ENCODE measurements at places on chromosomes 5 and 9.

GRCh38 chr9:101578378-101578777 lies 16.4 kb downstream of the PPP3R2 start:
- DNase-seq = no peak

DNA sequence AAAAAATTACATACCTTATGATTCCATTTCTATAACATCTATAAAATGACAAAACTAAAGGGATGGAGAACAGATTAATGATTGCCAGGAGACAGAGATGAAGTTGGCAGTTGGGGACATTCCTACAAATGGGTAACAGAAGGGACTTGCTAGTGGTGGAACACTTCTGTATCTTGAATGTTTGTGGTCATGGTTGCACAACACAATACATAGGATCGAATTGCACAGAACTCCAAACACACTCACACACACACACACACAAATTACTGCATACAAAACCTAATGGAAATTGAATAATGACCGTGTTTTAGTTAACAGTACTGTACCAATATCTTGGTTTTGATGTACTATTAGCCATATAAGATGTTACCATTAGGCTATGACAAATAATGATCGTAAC lies 330.7 kb upstream of the POU5F2 start:
- DNase-seq = no peak

DNA sequence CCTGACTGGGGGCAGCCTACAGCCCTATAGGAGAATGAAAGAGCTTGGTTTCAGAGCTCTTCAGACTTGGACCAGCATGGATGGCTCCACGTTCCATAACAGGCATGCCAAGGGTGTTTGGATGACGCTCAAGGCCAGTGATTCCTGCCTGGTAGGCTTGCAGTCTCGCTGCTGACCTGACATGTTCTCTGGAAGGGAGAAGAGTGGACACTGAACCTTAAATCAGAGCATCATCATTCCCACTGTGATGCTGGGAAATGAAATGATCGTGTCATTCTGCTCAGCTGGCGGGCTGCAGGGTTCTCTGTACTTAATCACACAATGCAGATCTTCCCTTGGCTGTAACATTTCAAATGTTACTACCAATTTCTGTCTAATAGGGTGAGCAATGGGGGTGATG lies 57.0 kb downstream of the CFAP90 start:
- DNase-seq = no peak

DNA sequence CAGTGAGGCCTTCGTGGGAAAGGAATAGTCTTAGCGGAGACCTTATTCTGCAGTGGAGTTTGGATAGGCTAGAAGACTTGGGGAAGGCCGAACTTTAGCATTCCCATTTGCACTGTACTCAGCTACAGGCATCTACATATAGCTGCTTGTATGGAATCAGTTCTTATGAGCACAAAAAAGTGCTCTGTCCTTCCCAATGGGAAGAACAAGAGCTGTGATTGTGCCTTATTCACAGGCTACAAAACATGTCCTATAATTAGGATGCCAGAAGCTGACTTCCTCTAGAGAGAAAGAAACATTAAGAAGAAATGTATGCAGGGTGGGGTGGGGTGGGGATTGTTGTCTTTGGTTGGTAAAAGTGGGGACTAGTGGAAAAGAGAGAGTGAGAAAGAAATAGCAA lies 154.7 kb downstream of the ATP10B start:
- no peak for DNase-seq

DNA sequence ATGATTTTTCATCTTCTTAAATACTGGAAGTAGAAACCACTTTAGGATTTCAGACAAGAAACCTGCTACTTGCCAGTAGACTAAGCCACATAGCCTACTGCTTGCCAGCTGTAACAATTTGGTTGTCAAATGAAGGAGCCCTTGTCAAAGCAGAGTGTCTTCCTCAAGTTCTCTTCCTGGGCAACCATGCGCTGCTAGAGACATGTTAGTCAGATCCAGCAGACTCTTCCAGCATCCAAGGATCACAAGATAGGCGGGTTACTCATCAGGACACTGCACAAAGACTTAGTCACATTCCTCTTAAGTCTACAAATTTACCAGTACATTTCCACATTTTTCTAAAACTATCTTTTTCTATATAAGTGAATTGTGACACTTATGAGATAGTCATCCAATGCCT lies 24.4 kb downstream of the SKIC3 start:
- no peak for DNase-seq

DNA sequence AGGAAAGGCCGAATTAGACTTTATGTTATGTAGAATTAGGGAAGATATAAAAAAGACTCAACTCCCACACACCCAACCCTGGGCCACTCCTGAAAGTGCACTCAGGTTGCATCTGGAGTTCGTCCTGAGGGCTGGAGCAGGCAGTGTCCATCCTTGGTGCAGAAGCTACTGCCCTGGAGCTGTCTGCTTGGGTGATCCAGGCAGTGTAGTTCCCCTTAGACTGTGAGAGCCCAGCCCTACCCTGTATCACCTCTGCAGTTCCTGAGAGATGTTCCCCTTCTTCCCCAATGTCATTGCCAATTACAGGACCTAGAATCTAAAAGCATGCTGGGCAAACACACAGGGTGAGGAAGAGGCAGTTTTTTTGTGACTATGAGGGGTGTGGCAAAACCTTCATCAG lies 368.3 kb upstream of the ST8SIA4 start:
- DNase-seq = no peak

- no peak for DNase-seq
These were observed 88.1 kb downstream of the FANCC start for GRCh38 chr9:95229230-95229915.

DNA sequence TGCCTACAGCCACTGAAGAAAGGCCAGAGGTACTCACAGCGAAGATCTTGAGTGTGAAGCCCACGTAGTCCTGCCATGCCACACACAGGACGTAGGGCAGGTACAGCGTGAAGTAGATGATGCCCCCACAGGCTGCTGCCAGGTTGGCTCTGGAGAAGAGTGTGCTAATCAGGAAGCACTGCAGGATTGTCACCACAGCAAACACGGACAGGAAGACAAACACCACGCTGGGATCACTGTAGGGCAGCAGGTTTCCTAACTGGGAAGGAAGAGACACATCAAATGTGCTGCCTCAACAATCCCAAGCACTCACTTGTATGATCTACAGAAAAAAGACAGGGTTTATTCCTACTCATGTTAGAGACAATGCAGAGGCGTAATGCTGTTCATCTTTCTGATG lies 63.0 kb downstream of the NIPSNAP3B start:
- no peak for DNase-seq

- no peak for DNase-seq
These were observed 234.2 kb upstream of the ADAMTS16 start for GRCh38 chr5:4905674-4906520.

DNA sequence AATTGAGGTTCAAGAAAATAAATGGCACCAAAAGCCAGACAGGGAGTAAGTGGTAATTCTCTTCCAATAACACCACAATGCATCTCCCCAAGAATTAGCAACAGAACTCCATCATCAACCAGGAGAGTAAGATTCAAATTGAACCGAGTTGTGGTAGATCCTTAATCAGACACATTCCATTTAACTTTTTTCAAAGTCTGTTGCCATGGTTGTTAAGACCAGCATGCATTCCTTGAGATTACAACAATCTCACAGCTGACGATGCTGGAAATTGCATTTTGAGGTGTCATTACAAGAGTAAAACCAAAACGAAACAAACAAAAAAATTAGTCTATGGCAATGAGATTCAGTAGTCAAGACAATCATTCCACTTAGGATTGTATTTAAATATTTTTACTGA lies 78.9 kb upstream of the ZNF462 start:
- no peak for DNase-seq

DNA sequence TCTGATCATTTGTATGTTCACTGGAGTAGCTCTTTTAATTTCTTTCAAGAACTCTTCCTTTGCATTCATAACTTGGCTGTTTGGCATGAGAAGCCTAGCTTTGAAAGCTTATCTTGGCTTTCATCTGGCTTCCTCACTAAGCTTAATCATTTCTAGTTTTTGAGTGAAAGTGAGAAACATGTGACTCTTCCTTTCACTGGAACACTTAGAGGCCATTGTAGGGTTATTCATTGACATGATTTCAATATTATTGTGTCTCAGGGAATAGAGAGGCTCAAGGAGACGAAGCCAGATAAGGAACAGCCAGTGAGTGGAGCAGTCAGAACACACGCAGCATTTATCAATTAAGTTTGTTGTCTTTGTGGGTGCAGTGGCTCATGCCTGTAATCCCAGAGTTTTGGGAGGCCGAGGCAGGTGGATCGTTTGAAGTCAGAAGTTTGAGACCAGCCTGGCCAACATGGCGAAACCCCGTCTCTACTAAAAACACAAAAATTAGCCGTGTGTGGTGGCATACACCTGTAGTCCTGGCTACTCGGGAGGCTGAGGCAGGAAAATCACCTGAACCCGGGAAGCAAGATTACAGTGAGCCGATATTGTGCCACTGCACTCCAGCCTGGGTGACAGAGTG lies 98.3 kb downstream of the UGCG start:
- no peak for DNase-seq

DNA sequence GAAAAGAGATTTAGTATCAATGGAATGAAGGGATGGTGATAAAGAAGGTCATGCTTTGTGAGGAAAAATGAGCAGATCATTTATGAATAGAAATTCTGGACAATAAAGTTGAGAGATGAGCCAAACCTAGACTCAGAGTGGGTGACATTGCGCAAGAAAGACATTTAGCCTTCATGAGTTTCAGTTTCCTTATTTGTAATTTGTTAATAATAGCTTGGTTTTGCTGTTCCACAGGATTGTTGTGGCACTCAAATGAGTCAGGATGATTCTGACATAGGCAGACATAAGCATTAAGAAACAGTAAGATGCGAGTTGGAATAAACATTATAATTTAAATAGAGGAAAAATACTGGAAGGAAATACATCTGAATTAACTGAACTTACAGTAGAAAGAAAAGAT lies 34.8 kb downstream of the ITGA2 start:
- DNase-seq = no peak

- DNase-seq = no peak
These were observed 30.9 kb upstream of the CDK20 start for GRCh38 chr9:88005240-88005639.

- DNase-seq = no peak
These were observed 54.6 kb downstream of the SCAI start for GRCh38 chr9:125088752-125089151.

DNA sequence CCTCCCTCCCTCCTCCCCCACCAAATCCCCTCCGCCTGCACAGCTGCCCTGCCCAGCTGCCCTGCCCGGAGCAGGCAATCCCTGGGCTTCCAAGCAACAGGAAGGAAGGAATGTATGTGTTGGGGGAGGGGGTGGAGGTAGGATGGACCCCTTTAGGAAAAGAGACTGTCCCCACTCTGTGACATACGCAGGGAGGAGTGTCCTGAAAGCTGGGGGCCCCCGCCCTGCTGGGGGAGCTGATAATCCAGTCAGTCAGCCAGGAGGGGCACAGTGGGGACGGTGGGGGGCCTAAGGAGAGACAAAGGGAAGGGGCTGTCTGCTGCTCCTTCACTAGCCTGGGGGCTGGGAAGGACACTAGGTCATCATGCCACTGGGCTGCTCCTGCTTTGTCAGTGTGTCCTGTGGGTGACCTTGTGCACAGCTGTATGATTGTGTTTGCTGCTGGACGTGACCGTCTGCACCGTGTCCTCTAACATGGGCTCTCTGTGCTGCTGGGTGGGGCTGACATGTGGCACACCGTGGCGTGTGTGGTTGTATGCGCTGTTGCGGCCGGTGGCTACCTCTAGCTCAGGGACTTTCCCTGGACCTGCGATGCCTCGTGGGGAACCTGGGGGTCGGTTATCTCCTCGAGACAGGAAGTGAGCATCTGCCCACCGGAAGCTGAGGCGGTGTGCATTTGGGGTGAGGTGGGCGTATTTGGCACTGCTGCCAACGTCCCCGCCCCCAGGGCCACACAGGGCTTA lies 3.0 kb downstream of the N4BP3 start:
- DNase-seq = no peak

DNA sequence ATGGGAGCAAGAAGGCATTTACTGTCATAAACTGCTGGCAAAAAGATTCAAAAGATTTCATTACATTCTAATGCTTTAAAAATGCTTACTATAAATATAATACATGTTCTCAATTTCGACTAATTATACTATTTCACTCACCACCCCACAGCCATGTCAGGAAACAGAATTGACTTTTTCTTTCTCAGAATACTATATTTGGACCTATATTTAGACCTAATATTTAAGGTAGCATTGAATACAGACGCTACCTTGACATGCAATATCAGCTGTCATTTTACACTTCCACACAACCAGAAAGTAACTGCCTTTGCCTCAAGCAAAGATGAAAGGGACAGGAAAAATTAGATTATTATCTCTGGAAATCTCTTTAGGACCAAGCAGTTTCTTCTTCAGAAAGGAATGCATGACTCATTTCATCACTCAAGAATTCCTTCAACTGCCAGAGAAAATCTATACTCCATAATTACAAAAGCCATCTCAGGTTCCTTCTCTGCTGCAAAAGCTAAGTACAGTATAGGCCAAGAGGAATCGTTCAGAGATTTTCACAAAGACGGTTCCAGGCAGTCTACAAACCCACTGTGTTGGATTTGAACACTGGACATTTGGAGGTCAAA lies 11.8 kb upstream of the UBE2QL1 start:
- no peak for DNase-seq

DNA sequence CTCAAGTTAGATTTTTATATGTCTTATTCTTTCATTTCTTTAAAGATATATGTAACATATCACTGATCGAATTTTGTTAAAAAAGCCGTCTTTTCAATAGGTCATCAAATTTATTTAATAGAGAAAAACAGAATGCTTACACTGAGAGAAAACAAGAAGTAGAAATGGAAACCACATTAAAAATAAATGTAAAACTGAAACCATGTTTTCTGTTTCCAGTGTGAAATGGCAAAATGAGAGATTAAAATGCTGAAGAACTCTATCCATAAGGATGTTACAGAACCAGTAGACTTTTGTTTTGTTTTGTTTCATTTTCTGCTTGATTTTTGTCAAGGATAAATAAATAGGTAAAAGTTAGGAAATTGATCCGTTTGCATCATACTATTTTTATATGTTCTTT lies 210.1 kb downstream of the PRDM9 start:
- DNase-seq = no peak

DNA sequence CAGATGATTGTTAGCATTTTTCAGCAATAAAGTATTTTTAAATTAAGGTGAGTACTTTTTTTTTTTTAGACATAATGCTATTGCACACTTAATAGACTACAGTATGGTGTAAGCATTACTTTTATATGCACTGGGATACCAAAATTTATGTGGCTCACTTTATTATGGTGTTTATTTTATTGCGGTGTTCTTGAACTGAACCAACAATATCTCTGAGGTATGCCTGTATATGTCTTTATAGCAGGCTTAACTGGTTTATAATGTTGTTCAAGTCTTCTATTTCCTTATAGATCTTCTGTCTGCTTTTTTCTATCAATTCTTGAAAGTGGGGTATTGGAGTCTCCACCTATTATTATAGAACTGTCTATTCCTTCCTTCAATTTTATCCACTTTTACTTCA lies 18.0 kb downstream of the ZBTB43 start:
- no peak for DNase-seq

DNA sequence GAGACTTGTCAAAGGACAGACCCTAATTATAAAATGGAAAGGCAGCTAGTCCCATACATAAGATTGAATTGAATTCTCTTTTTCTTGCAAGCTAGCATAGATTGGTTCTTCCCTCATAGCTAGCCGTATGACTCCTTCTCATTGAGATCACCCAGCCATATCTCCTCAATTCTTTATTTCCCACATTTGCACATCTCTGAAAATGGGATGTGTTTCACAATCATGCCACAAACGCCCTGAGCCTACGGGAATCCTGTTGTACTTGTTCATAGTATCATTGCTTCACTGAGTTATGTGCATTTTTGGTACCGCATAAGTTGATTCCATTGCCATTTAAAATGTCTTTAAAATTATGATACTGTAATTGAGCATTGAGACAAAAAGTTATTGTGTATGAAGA lies 90.5 kb downstream of the PCSK1 start:
- no peak for DNase-seq

- no peak for DNase-seq
These were observed 56.4 kb upstream of the DAPK1 start for GRCh38 chr9:87441251-87441650.
